Stimulated activated CD4-positive, alpha-beta T cell treated with anti-CD3 and anti-CD28 coated beads, Interleukin-12 subunit alpha, Interleukin-12 subunit beta, amount 100 ng/mL, for 4 hours (primary cell): ENCODE measurements at places on chromosomes 13 and 19.

DNA sequence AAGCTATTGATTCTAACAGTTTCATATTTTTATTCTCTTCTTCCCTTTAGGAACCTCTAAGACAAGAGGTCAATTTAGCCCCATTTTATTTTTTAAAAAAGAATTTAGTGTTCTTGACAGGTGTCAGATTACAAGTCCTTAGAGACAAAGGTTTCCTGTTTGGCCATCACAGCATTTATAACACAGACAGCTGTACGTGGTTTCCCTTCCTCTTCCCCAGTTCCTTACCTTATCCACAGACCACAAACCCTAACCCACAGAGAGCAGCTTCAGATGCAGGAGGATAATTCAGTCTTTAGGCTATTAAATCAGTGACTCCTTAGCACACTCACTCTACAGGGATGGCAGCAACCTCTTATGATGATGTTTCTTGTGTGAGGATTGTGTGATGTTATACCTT lies 1210.1 kb downstream of the DIAPH3 start:
- no peak for DNase-seq

GRCh38 chr13:24505756-24506155 lies 6.8 kb downstream of the PARP4 start:
- no peak for DNase-seq

- DNase-seq = no peak
Observed at GRCh38 chr13:26568132-26568815, 10.8 kb downstream of the WASF3 start.

DNA sequence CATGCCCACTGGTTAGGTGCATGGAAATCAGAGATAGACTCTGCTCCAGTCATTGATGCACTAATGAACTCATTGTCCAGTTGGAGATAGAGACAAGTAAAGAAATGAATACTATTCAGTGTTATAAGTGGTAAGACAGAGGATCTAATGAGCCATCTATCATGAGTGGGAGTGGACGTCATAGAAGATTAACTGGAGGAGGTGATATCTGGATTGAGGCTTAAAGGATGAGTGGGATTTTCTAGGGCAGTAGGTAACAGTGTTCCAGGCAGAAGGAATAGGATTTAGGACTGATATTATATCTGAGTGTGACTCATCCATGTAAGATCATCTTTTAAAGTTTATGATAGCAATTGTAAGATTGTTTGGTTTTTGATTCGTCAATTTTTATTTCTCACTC lies 152.2 kb upstream of the CSNK1A1L start:
- DNase-seq = no peak

DNA sequence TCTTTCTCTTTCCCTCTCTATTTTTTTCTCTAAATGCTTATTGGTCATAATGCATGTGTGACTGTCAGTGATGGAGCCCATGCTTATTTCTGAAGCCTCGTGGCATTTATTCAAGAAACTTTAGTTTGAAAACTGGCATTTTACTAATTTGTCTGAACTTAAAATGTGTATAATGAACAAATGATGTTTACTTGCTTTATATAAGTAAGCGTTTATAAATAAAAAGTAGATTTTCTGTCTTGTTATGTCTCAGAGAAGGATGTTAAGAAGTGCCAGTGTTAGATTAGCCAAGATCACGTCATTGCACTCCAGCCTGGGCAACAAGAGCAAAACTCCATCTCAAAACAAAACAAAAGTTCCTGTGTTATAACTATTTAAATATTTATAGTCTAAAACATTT lies 1568.1 kb downstream of the EFNB2 start:
- no peak for DNase-seq

GRCh38 chr13:113577881-113578435 lies 6.6 kb upstream of the TFDP1 start:
- no peak for DNase-seq

- DNase-seq = peak; percentile 38
Observed at GRCh38 chr13:51832471-51833152, 12.4 kb downstream of the TMEM272 start.

GRCh38 chr13:113608967-113609533 lies 24.5 kb downstream of the TFDP1 start:
- no peak for DNase-seq

GRCh38 chr19:19445911-19446361 lies 40.5 kb downstream of the GATAD2A start:
- no peak for DNase-seq

- DNase-seq = peak; percentile 66
Observed at GRCh38 chr13:99176309-99177276, 24.1 kb upstream of the UBAC2 start.

GRCh38 chr19:49502866-49503581 lies 6.8 kb downstream of the RPS11 start:
- DNase-seq = peak; percentile 36

GRCh38 chr19:17073869-17074633 lies 1.2 kb downstream of the HAUS8 start:
- DNase-seq = no peak

GRCh38 chr13:29901710-29902631 lies 51.6 kb upstream of the UBL3 start:
- DNase-seq = no peak

DNA sequence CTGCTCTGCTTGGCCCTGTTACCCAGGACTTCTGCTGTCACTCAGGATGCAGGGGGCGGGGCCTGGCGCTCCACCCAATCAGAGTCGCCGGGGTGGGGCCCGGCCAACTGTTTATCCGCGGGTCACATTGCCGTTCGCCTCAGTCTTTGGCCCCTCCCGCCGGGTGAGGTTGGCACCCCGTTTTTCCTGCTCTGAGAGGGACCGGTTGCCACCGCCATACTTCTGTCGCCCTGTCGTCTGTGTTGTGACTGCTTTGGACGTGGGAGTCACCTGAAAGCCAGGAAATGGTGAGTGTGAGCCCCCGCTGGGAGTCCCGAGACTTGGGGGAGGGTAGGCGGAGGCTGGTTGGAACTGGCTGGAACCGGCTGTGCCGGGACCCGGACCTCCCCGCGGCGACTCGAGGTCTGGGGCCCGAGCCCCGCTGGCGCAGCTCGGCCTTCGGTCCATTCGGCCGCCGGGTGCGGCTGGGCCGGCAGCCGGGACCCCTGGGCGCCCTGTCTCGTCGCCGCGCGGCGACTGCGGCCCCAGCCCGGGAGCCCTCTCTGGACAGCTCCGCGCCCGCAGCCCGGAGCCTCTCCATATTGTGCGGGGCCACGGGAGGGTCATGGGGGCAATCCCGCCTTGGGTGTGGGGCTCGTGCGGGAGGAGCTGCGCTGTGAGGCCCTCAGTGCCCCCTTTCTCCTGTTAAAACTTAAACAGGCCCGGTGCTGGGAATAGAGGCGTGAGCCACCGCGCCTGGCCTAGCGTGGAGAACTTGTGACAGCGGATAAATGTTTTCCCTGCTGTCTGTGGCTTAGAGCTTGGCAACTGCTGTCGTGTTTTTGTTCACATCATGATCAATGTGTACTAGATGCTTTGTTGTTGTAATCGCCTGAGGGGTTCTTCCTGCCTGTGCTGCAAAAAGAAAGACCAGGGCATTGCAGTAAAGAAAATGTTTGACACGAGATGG lies at the start of gene ZNF844:
TSS of gene ZNF844 (plus strand) at position 142 of the 949 bp plus-strand sequence. CDS start at position 285, 143 bp downstream.
- DNase-seq = peak; percentile 70

GRCh38 chr13:24741791-24742190 lies 22.2 kb upstream of the RNF17 start:
- DNase-seq = no peak

DNA sequence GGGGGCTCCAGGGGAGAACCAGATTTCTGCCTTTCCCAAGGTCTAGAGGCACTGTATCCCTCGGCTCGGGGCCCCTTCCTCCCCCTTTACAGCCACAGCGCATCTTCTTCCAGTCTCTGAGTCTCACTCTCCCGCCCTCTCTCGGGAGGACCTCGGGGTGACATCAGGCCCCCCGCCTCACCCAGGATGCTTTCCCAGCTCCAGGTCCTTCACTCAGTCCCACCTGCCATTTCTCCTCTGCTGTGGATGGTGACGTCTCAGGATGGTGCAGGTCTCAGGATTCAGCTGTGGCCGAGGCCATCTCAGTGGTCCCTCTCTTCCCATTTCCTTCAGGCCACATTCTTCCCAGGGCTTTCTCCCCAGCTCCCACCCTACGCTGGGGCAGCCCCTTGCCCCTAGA lies 13.6 kb upstream of the KDM4B start:
- DNase-seq = no peak

GRCh38 chr13:29227576-29227975 lies 367.9 kb downstream of the SLC7A1 start:
- DNase-seq = no peak

- DNase-seq = no peak
Observed at GRCh38 chr13:76825430-76825829, 60.8 kb downstream of the KCTD12 start.

DNA sequence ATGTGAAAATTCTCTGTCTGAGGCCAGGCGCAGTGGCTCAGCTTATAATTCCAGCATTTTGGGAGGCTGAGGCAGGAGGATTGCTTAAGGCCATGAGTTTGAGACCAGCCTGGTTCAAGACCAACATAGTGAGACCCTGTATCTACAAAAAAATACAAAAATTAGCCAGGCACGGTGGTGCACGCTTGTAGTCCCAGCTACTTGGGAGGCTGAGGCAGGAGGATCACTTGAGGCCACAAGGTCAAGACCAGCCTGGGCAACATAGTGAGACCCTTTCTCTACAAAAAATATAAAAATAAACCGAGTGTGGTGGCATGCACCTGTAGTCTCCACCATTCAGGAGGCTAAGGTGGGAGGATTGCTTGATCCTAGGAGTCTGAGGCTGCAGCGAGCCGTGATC lies 2.2 kb upstream of the FCGBP start:
- DNase-seq = no peak

GRCh38 chr13:46281779-46282178 lies 70.1 kb downstream of the LRRC63 start:
- no peak for DNase-seq

GRCh38 chr13:20197361-20197834 lies 4.7 kb upstream of the GJB2 start:
- no peak for DNase-seq

GRCh38 chr19:8614455-8614854 lies 3.9 kb upstream of the ADAMTS10 start:
- no peak for DNase-seq

GRCh38 chr13:29362849-29363604 lies 232.5 kb downstream of the SLC7A1 start:
- peak; percentile 6 for DNase-seq

DNA sequence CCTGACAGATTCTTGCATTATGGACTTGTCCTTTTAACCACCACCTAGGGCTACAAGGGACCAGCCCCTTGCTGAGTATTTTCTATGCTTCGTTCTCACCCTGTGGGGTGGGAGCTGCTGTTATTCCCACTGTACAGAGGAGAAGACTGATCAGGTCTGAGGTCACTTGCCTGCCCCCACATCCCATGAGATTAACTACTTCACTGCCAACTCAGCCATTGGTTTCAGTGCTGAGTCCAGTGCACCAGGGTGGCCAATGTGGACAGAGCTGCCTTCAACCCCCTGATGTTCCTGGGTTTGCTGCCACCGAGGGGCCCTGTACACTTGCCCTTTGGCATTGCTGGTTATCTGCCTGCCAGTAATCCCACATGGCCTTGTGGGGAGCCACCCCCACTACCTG lies 6.9 kb downstream of the PRKACA start:
- DNase-seq = no peak

- DNase-seq = no peak
Observed at GRCh38 chr19:49595819-49596404, 4.9 kb downstream of the PRR12 start.

DNA sequence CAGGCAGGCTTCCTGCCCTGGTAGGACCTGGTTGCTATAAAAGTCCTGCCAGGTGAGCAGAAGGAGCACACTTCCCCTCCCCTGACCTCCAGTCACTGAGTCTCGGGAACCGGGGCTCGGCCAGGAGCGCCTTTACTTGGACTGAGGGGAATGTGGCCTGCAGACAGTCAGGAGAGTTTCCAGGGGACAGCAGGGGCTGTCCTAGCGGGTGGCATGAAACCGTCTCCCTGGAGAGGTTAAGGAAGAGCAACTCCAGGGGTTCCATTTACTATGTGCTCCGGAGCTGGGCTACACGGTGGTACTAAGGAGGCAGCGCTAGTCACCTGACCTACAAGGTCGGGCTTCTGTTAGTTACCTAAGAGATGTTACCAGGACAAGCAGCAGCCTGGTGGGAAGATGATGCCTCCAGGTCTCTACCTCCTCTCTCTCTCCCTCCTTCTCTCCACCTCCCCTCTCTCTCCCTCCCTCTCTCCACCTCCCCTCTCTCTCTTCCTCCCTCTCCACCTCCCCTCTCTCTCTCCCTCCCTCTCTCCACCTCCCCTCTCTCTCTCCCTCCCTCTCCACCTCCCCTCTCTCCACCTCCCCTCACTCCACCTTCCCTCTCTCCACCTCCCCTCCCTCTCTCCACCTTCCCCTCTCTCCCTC lies 4.1 kb upstream of the CNOT3 start:
- no peak for DNase-seq

DNA sequence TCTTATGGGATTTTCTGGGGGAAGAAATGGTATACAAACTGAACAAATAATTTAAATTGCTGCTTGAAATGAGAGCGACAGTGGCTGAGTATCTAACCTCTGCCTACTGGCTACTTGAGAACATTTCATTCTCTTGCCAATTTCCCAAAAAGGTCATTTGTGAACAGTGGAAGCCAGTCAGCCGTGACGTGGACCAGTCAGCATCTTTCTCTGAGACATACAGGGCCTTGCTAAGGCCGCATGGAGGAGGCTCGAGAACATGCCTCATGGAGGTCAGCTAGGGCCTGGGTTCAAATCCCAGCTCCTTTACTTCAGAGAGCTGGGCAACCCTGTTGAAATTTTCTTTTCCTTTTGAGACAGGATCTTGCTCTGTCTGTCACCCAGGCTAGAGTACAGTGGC lies 20.3 kb downstream of the ZC3H4 start:
- no peak for DNase-seq

DNA sequence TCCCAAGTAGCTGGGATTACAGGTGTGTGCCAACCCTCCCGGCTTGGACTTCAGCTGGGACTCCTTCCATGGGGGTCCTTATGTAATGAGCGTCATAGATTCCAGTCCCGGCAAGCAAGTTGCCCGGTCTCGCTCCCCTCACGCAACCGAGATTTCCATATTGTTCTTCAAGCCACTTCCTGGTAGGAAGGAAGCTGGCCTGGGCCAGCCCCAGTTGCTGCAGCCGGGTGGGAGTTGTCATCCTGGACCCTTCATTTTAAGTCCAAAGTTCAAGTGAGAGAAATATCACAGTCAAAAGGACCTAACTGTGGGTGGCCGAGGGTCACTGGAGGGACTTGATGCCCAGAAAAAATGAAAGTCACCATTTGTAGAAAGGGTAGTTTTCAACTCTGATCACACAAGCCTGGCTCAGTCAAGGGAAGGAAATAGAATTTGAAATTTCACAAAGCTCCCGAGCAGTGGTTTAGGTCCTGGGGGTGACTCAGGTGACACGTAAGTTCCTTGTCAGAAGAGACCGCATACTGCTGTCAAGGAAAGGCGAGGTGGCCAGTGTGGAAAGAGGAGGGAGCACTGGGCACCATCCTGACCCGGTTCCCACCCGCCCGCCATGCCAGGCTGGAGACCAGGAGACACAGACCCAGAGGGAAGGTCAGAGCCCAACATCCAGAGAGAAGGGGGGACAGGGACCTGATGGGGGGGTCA lies 5.3 kb downstream of the FGF21 start:
- no peak for DNase-seq

DNA sequence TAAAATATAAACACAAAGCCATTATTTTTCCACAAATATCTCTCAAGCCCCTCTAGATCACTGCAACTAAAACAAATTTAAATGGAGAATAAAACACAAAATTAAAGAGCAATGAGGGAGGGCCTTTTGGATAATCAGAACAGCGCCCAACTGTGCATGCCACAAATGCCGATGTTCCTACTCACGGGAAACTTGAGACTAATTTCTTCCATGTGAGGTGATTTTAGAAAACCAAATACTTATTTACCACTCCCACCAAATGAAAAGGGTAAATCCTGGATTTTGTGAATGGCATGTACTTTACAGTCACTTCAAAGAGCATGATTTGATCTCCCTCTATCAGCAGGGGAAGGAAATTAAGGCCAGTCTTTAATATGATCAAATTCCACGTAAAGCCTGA lies 74.8 kb downstream of the SLC7A1 start:
- DNase-seq = no peak
